ENCODE measurements at places on chromosomes 11 and 22.

DNA sequence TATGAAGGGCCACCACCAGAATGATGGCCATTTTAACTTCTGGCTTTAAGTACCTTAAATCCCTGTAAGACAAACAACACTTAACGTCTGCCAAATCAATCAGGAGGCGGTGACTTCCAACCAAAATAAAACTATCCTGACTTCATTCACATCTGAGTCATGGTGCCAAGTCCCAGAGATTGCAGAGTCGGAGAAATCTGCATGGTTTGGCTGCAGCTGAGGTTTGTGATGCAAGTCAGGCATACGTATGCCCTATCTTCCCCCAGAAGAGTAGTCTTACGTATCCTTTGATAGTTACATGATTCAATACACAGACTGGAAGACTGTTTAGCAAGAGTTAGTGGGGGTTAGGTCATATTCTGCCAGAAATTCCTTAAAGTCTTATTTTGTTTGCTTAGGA lies 1.7 kb upstream of the GAB2 start:
- DNase-seq: no peak

- DNase-seq: no peak
These were observed 762 bp downstream of the MTMR3 start for GRCh38 chr22:29883775-29884097.

DNA sequence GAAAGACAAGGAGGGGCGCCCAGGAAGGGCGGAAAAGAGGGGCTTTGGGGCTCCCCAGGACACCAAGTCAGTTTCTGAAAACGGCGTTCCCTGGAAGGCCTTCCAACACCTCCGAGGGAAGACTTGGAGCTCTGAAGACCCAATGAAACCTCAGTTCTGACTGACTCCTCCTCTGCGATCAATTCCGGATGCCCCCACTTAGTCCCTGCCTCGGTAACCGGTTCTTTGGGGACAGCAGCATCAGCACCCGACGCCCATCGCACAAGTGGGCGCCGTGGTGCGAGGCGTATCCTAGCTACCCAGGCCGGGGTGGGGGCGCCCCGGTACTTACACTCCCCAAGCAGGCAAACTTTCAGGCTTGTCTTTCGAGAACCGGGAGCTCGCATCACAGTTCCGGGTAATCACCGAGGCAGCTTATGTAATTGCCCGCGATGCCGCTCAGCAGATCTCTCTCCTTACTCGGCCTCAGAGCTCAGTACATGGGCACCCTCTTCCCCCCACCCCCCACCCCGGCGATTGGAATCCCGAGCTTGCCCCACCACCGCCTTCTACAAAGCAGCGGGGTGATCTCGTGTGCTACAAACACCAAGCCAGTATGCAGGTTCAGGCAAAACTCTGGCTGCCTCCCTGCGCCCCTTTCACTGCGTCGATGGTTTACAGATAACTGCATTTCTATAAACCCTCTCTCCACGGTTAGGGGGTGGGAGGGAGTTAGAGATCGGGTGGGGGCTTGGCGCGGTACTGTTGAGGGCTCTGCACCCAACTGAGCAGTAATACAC lies 2.0 kb downstream of the TENM4 start:
- no peak for DNase-seq

- no peak for DNase-seq
These were observed 25.1 kb downstream of the OR2AG2 start for GRCh38 chr11:6746626-6747025.

- no peak for DNase-seq
These were observed 5.3 kb upstream of the CDC42BPG start for GRCh38 chr11:64849598-64850356.

GRCh38 chr11:79440571-79441460 lies at the start of gene TENM4:
TENM4 (minus strand) TSS chr11:79441030; CDS start chr11:79069944, 371,086 bp downstream.
- no peak for DNase-seq
